ENCODE measurements at places on chromosomes 12 and 14. TPM values are rescaled to one million over a fixed set of nuclear protein-coding genes. Genes with fewer than 3 reads are reported as not detected.

- no peak for DNase-seq
Measured at GRCh38 chr12:45611061-45611460, 118.4 kb upstream of the ARID2 start.

DNA sequence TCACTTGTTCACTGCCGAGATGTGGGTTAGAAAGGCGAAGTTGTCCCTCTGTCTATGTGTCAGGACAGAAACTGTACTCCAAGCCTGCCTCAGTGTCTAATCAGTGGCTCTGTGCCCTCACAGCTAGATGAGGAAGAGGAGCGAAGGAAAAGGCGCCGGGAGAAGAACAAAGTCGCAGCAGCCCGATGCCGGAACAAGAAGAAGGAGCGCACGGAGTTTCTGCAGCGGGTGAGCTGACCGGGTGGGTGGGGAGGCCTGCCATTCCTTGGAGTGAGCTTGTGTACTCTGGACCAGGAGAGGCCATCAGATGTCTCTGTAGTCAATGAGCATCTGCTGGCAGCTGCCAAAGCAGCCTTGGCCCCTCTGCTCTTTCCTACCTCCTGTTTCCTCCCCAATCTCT is 33.5 kb downstream of the JDP2 start:
- DNase-seq, result no peak

DNA sequence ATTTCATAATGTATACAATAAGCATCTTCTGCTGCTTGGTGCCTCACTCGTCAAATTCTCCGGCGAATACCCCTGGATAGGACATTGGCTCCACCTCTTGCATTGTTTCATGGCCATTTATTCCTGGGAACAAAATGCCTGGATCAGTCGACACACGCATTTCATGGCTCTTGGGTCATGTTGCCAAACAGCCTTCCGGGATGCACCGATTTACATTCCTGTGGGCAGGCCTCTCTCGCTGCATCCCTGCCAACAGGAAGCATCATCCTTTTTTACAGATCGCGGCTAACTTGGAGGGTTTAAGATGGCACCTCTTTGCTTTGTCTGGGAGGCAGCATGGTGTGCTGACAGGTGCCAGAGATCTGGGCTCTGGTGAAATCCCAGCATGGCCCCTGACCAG is 32.7 kb upstream of the RIMBP2 start:
- DNase-seq, result no peak

GRCh38 chr12:67275380-67275913 is 6.3 kb downstream of the CAND1 start:
- DNase-seq, result no peak

GRCh38 chr14:88559852-88560251 is 3.0 kb upstream of the ZC3H14 start:
- peak; percentile 53 for DNase-seq

DNA sequence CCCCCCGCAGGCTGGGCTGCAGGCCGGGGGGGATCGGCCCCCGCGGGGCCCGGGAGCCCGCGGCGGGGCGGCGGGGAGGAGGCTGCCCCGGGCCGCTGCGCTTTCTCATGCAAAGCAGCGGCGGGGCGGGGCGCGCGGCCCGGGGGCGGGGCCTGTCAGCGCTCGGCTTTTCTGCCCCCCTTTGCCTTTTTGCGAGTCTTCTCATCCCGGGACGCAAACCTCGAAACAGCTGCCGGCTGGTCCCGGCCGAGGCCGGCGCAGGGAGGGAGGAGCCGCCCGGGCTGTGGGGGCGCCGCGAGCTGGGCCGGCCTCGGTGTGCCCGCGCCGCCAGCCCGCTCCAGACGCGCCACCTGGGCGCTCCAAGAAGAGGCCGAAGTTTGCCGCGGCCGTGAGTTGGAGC is at the start of gene FZD10:
Gene FZD10, plus strand, starts transcription at position 198 of the 400 bp plus-strand sequence. CDS start 479 bp downstream, outside the sequence.
- DNase-seq, result peak; percentile 29

- DNase-seq, result no peak
Measured at GRCh38 chr12:67422081-67422480, 152.9 kb downstream of the CAND1 start.

DNA sequence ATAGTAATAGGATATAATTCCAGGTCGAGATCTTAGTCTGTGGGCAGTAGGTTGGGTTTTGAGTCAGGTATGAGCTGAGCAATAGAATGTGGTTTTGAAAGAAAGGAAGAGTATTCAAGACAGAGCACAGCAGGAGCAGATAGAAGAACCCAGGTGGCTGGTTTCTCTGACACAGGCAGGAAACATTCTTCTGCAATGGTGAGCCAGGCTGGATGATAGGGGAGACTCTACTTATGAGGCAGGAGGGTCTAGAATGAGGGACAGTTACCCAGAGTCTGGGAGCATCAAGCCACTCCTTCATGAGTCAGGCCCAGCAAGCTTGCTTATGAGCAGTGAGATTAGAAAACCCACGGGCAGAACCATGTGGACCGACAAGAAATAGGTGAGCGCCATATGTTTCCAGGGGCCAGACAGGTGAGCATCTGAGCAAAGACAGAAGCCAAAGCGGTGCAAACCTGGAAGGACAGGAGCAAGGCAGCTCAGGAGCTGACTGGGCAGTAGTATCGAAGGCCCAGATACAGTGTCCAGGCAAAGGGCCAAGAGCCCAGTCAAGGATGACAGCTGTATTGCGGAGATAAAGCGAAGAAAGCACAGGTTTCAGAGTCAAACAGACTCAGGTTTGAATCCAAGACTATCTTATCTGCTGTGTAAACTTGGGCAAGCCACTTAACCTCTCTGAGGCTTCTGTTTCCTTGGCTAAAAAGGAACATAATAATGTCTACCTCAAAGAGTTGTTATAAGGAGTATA is 22.5 kb upstream of the PCNX1 start:
- DNase-seq, result peak; percentile 53

GRCh38 chr12:116689521-116689920 is 48.3 kb downstream of the SPRING1 start:
- no peak for DNase-seq

DNA sequence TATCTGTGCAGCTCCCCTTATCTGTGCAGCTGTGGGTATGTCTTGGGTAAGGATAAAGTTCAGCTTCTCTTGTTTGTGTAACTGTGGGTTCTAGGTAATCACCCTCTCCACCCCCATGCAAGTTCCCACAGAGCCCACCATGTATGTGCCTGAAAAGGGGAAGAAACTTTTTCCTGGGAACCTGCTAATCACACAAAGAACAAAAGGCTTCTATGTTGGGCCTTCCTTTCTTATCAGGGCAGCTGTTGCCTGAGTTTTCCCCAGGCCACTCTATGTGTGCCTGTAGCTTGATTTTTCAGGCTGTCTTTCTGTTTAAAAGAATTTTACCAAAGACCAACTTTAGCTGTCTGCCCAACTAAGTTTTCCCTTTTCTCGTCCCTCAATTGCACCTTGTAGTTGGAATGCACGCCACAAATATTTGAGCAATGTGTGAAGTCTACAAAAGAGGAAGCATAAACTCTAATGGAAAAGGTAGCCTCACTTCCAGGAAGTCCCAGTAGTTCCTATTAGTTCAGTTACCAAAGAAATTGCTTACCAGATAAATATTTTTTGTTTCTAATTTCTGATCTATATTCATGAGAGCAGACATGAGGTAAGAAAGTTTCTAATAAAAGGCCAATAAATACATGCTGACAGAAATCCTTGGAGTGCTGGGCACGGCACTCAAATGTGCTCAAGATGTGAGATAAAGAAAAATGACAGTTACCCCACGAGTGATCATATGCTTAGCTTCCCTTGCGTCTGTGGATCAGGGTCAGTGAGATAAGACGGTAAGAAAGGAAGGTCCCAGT is 2.7 kb upstream of the GALC start:
- no peak for DNase-seq

DNA sequence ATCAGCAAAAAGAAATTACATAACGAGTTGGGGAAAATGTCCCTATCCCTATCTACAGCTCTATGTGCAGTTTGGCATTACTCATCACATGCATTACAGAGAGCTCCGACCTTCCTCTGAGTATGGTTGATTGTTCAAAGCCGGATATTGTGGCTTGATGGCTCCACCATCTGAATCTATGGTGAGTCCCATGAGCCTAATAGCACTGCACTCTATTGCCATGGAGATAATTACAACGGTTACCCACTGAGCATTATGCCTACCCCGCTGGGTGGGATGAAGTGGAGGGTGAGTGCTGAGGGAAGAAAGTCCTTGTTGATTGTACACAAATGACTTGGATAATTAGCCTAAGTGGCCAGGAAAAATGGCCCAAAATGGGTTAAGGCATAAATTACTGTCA is 800.5 kb downstream of the NRXN3 start:
- DNase-seq, result no peak

GRCh38 chr12:84658877-84659276 is 253.7 kb downstream of the SLC6A15 start:
- DNase-seq, result no peak

GRCh38 chr12:74646831-74647230 is 109.2 kb downstream of the ATXN7L3B start:
- no peak for DNase-seq

DNA sequence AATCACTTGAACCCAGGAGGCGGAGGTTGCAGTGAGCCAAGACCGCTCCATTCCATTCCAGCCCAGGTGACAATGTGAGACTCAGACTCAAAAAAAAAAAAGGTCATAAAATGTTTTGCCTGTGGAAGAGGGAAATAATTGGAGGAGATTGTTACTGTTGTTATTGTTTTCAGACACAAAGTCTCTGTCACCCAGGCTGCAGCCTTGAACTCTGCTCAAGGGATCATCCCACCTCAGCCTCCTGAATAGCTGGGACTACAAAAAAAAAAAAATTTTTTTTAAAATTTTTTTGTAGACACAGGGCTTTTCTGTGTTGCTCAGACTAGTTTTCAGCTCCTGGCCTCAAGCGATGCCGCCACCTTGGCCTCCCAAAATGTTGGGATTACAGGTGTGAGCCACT is 33.9 kb downstream of the ARID2 start:
- no peak for DNase-seq

- no peak for DNase-seq
Measured at GRCh38 chr12:52647601-52648000, 4.4 kb downstream of the KRT2 start.

Gene TAS2R9
- total RNA-seq, result not detected

Gene C12orf50
- total RNA-seq, result 0.04 TPM

Gene OLR1
- 0.28 TPM for total RNA-seq

Gene LMO3
- 12.2 TPM for total RNA-seq

Gene SLC17A8
- total RNA-seq, result 0.31 TPM

Gene RNFT2
- 7.1 TPM for total RNA-seq

Gene P2RX2
- total RNA-seq, result not detected

Measured in adrenal gland (tissue), 19 donors.